Thoracic aorta (tissue), 2 donors: ENCODE measurements at places on chromosomes 1 and 21. TPM values are rescaled to one million over a fixed set of nuclear protein-coding genes. Genes with fewer than 3 reads are reported as not detected.

GRCh38 chr1:160954158-160955104 lies at the start of gene ITLN2:
Gene ITLN2, minus strand, starts transcription at chr1:160954809. Its CDS starts 68 bp downstream, at chr1:160954741.
- no peak within 1 kb of the TSS for H3K27ac ChIP-seq
- H3K27me3 ChIP-seq, result no peaks in the 10 kb centered on the region
- H3K4me3 ChIP-seq, result no peak within 1 kb of the TSS
- H3K4me1 ChIP-seq, result no peaks in the 10 kb centered on the region

Gene LINGO4
- not detected for total RNA-seq

Gene ETNK2
- total RNA-seq, result 24.5 TPM

Gene GJA4
- 41.3 TPM for total RNA-seq

- no peak for DNase-seq
- peak overlapping the region; percentile 89 for H3K4me3 ChIP-seq
- H3K27ac ChIP-seq, result peak overlapping the region; percentile 96
- H3K36me3 ChIP-seq, result peaks cover 16% of the 10 kb centered on the region
- H3K4me1 ChIP-seq, result peaks cover 15% of the 10 kb centered on the region
Measured at GRCh38 chr1:65422241-65423203, 2.1 kb downstream of the LEPR start.

Gene FCRL6
- not detected for total RNA-seq

GRCh38 chr21:44275041-44275440 lies 10.6 kb upstream of the AIRE start:
- H3K36me3 ChIP-seq, result no peaks in the 10 kb centered on the region
- DNase-seq, result no peak
- no peak overlapping the region for H3K27ac ChIP-seq
- H3K4me3 ChIP-seq, result no peak overlapping the region
- no peaks in the 10 kb centered on the region for H3K4me1 ChIP-seq

- peak within 1 kb of the TSS; percentile 74 for H3K4me3 ChIP-seq
- H3K36me3 ChIP-seq, result no peaks in the 10 kb centered on the region
- H3K27ac ChIP-seq, result peak within 1 kb of the TSS; percentile 81
Measured at GRCh38 chr1:71047635-71048607, at the start of gene PTGER3. Gene PTGER3, minus strand, starts transcription at chr1:71047816. Its CDS starts 239 bp downstream, at chr1:71047577.

DNA sequence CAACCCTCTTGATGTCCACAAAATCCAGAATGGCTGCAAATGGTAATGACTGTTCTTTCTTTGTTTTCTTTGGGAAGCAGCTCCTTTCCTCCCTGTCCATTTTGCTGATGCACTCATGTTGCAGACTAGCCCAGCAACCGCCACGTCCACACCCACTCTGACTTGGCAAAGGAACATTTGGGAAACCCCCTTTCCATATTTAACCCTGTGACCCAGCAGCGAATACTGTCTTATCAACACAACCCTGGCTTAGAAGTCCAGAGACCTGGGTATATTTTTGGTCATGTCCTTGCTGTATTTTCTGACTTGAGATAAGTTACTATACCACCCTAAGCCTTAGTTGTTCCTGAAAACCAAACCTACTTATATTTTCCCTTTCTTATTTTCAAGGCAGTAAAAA lies 18.1 kb upstream of the SHE start:
- H3K36me3 ChIP-seq, result no peaks in the 10 kb centered on the region
- no peaks in the 10 kb centered on the region for H3K4me1 ChIP-seq
- no peak overlapping the region for H3K4me3 ChIP-seq
- no peaks in the 10 kb centered on the region for H3K27me3 ChIP-seq

GRCh38 chr1:156556354-156556753 lies 16.0 kb downstream of the IQGAP3 start:
- no peaks in the 10 kb centered on the region for H3K4me1 ChIP-seq
- H3K4me3 ChIP-seq, result no peak overlapping the region
- no peaks in the 10 kb centered on the region for H3K36me3 ChIP-seq
- DNase-seq, result no peak

- H3K27me3 ChIP-seq, result no peaks in the 10 kb centered on the region
- peaks cover 6% of the 10 kb centered on the region for H3K4me1 ChIP-seq
- peaks cover 4% of the 10 kb centered on the region for H3K36me3 ChIP-seq
- DNase-seq, result no peak
- no peak overlapping the region for H3K4me3 ChIP-seq
Measured at GRCh38 chr1:20632386-20632785, 872 bp upstream of the PINK1 start.

Gene SLFNL1
- total RNA-seq, result 1.3 TPM

- no peak overlapping the region for H3K27ac ChIP-seq
- H3K27me3 ChIP-seq, result no peaks in the 10 kb centered on the region
- H3K4me1 ChIP-seq, result peaks cover 13% of the 10 kb centered on the region
- no peak overlapping the region for H3K4me3 ChIP-seq
Measured at GRCh38 chr1:29269382-29269781, 33.1 kb downstream of the PTPRU start.

DNA sequence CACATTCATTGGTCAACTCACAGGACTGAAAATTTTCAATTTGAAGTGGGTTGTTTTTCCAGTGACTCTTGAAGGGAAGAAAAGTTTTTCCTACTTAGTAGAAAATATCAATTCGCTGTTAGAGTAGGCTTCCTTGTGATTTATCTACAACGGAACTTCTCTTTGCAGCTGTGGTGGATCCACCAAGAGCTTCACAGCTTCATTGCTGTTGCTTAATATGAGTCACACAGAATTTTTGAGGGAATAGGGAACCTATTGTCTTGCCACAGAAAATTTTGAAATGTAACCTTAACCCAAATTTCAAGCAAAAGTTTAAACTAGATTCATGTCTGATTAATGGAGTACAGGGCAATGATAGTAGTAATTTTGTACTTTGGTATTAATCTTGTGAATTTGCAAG lies 58.4 kb upstream of the IFI44L start:
- DNase-seq, result no peak
- no peaks in the 10 kb centered on the region for H3K36me3 ChIP-seq
- no peaks in the 10 kb centered on the region for H3K27me3 ChIP-seq
- no peak overlapping the region for H3K4me3 ChIP-seq

DNA sequence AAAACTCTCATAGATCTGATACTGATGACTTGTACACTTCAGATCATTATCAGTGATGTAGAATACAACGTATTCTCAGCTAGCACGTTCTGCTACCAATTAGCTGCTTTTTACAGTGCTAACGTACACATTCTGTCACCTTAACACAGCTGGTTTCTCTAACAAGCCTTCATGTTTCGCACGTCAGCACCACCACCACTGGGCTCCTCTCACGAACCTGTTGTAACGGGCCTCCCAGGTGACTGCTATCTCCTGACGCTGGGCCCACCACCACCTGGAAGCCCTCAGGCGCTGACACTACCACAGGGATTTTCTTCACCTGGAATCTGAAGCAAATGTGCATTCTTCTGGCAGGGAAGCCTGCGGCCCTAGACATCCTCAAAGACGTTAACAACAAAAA lies 19.8 kb downstream of the TOMM20 start:
- no peaks in the 10 kb centered on the region for H3K27me3 ChIP-seq
- no peak overlapping the region for H3K27ac ChIP-seq
- H3K36me3 ChIP-seq, result peaks cover 31% of the 10 kb centered on the region
- no peak overlapping the region for H3K4me3 ChIP-seq
- no peak for DNase-seq

- peak overlapping the region; percentile 13 for H3K27ac ChIP-seq
- H3K4me1 ChIP-seq, result peaks cover 32% of the 10 kb centered on the region
- H3K27me3 ChIP-seq, result no peaks in the 10 kb centered on the region
- no peak for DNase-seq
Measured at GRCh38 chr1:69569175-69569541, 1.4 kb downstream of the LRRC7 start.
